Left ventricle myocardium inferior (tissue), 1 donor: ENCODE measurements at places on chromosomes 6 and 20. TPM values are rescaled to one million over a fixed set of nuclear protein-coding genes. Genes with fewer than 3 reads are reported as not detected.

The SIRPA gene
- 25.5 TPM for total RNA-seq

DNA sequence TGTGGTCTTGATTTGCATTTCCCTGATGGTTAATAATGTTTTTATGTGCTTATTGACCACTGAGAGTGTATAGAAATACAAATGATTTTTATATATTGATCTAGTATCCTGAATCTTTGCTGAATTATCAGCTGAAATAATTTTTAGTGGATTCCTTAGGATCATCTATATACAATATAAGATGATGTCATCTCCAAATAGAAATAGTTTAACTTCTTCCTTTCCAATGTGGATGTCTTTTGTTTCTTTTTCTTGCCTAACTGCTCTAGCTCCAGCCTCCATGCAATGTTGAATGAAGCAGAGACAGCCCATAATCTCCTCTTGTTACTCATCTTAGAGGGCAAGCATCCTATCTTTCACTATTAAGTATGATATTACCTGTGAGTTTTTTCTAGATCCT, 226.4 kb downstream of the GMDS start:
- no peak for DNase-seq

GRCh38 chr20:63701051-63701328, 4.5 kb downstream of the TNFRSF6B start:
- no peak for DNase-seq

GRCh38 chr6:110548110-110548847, 71.9 kb upstream of the SLC22A16 start:
- no peak for DNase-seq
